ENCODE measurements at places on chromosomes 1 and 21. TPM values are rescaled to one million over a fixed set of nuclear protein-coding genes. Genes with fewer than 3 reads are reported as not detected.

Gene TMEM82
- not detected for total RNA-seq

DNA sequence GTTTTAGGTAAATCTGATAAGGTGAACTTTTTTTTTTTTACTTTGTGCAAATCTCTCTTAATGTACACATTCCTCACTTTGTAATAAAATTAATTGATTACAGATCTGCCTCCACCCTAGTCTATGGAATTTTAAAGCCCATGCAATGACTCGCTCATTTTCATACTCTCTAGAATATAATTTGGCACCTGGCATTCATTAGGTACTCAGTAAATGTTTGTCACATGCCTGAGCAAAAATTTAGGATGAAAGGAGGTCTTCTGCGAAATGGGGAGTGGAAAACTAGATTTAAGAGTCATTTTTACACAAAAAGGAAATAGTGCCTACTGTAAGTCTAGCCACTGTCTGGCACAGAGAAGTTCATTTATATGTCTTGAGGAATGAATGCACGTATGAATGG, 350.1 kb downstream of the DPYD start:
- DNase-seq: peak; percentile 18

DNA sequence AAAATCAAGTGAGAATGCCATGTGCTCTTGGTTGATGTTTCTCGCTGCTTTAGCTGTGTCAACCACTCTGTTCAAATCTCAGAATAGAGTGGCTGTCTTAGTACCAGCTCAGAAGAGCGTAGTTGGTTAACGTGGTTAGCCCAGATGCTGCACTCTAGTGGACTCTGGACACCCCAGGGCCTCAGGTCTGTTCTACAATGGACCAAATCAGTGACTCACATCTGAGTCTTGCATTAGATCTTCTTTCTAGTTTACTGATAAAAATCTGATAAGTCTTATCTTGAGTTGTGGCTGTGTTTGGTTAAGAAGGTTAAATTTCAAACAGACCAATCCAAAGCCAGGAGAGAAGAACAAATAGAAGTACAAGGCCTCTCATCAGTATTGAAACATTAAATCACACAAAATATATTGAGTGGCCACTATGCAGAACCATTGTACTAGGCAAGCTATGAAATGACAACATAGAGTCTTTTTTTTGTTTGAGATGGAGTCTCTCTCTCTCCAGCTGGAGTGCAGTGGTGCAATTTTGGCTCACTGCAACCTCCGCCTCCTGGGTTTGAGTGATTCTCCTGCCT, 104.1 kb downstream of the NR5A2 start:
- DNase-seq: no peak

DNA sequence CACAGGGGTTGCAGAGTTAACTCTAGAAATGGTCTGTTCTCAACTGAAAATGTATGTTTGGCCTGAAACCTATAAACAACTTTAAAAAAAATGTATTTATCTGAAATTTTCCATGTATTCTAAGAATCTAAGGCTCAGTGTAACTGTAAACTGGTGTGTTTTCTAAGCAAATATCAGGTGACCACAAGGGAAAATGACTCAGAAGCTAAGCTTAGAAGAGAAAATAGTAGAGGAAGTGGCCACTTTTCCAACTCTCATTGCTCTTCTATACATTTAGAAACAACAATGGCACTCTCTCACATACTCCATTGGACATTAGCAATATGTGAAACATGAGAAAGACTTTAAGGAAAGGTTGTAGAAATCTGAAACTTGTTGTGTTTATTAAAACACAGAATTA, 7.5 kb downstream of the TNFSF18 start:
- DNase-seq: peak; percentile 9

GRCh38 chr1:211327346-211327921, 801 bp downstream of the TRAF5 start:
- no peak for DNase-seq

GRCh38 chr1:61332196-61332753, 249.9 kb downstream of the NFIA start:
- no peak for DNase-seq

DNA sequence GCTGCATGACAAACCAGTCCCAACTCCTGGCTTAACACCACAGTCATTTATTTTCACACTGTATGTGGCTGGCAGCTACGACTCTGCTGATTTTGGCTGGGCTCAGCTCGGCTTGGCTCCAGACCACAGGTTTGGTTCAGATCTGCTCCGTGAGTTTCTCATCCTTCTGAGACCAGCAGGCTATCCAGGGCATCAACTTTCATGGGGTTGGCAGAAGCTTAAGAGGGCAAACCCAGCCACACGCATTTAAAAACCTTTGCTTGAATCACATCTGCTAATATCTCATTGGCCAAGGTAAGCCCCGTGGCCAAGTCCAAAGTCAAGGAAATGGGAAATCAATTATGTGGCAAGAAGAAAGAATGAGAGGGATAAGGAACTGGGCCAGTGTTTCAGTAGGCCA, 574.2 kb downstream of the MATN1 start:
- DNase-seq: no peak
